Activated CD4-positive, alpha-beta memory T cell treated with anti-CD3 and anti-CD28 coated beads for 36 hours (primary cell): ENCODE measurements at places on chromosomes 11 and 22. TPM values are rescaled to one million over a fixed set of nuclear protein-coding genes. Genes with fewer than 3 reads are reported as not detected.

GRCh38 chr11:2447253-2447950 lies 2.6 kb downstream of the KCNQ1 start:
- peaks cover 31% of the 10 kb centered on the region for H3K4me1 ChIP-seq
- H3K27ac ChIP-seq = peak overlapping the region; percentile 33
- no peaks in the 10 kb centered on the region for H3K27me3 ChIP-seq
- peak overlapping the region; percentile 89 for H3K4me3 ChIP-seq

DNA sequence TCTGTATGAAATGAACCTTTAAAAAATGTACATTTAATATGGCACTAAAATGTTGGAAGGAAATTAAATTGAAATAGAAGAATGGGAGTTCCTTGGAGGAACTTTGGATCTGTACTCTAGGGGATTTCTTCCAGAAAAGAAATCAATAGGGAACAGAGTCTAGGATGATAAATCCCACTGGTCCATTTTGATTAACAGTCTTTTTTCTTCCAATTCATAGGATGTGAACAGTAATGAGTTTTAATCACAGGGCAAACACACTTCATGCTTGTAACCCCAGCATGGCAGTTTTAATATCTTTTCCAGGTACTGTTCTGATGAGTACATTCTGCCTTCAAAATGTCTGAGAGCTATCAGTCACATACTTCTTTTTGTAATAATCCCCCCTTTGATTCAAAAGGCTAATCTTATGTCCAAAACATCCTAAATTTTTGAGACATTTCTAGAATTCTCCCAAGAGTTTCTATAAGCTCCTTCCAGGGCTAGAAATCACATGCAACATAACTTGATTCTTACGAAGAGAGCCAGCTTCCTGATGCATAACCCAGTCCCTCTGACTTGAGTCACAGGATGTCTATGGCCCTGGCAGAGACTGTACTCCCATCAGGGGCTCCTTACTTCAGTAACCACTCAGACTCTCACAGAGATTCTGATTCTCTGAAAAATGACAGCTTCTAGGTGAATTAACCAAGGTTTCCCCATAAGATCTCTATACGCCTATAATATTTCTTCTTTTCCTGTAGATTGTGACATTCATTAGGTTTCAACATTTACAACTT lies 112.9 kb downstream of the SLC36A4 start:
- no peak overlapping the region for H3K4me3 ChIP-seq
- DNase-seq = no peak
- H3K27ac ChIP-seq = no peak overlapping the region
- H3K27me3 ChIP-seq = peaks cover 1% of the 10 kb centered on the region

DNA sequence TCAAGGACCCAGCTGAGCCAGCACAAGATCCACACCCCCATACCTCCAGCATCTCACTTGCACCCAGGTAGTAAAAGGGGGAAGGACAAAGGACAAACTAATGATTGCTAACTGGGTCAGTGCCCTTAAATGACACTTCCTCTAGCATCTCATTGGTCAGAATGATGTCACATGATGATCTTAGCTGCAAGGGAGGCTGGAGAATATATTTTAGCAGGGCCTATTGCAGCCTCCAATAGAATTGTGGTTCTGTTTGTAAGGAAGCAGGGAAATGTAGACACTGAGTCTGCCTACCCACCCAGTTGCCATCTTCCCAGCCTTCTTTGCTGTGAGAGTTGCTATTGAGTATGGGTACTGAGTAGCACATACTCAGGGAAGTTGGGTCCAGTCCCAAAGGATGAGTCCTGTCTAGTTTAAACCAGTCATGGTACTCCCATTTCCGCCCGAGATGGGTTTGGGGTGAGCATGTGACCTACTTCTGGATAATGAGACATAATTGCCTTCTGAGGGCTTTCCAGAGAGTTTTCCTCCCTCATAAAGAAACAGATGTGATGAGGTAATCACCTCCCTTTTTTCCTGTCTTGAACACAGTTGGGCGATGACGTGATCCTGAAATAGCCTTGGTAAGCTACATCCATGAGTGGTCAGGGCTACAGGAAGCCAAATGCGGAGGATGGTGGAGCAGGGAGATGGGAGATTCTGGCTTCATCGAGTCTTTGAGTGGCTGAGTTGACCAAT lies 5.5 kb upstream of the DNAL4 start:
- H3K27ac ChIP-seq = no peak overlapping the region
- H3K36me3 ChIP-seq = no peaks in the 10 kb centered on the region
- peaks cover 25% of the 10 kb centered on the region for H3K27me3 ChIP-seq
- no peak overlapping the region for H3K4me3 ChIP-seq

GRCh38 chr11:94302776-94303175 lies 1.6 kb upstream of the IZUMO1R start:
- no peak overlapping the region for H3K4me3 ChIP-seq
- no peak overlapping the region for H3K27ac ChIP-seq
- H3K4me1 ChIP-seq = no peaks in the 10 kb centered on the region
- no peak for DNase-seq

- H3K4me1 ChIP-seq = no peaks in the 10 kb centered on the region
- H3K27ac ChIP-seq = no peak overlapping the region
- DNase-seq = no peak
- no peaks in the 10 kb centered on the region for H3K36me3 ChIP-seq
- no peak overlapping the region for H3K4me3 ChIP-seq
- H3K27me3 ChIP-seq = peaks cover 3% of the 10 kb centered on the region
Observed at GRCh38 chr11:94853836-94854235, 85.7 kb downstream of the AMOTL1 start.

DNA sequence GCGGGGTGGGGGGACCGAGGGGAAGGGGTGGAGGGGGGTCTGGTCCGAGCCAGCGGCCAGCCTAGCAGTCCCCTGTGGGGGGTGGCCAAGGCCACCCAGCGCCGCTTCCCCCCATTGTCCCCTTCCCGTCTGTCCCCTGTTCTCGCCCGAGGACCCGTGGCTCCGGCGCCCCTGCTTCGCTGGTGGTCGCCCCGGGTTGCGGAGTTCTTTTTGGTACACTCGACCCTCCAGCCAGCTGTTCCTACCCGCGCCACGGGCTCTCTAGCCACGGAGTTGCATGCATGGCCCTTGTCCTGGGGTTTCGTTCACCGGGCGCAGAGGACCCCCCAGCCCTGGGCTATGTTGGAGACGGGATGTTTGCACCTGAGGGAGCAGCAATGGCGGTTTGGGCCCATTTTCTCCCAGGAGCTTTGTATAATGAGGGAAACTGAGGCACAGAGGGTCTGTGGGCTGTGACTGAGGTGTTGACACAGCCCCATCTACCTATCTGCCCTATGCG lies 489 bp downstream of the RNF214 start:
- H3K27ac ChIP-seq = peak overlapping the region; percentile 69
- peak overlapping the region; percentile 82 for H3K4me3 ChIP-seq
- peaks cover 29% of the 10 kb centered on the region for H3K36me3 ChIP-seq
- H3K4me1 ChIP-seq = peaks cover 37% of the 10 kb centered on the region
- peak; percentile 29 for DNase-seq
- H3K27me3 ChIP-seq = no peaks in the 10 kb centered on the region

GRCh38 chr11:44191322-44192016 lies 96.0 kb downstream of the EXT2 start:
- no peak overlapping the region for H3K4me3 ChIP-seq
- H3K4me1 ChIP-seq = peaks cover 32% of the 10 kb centered on the region
- peaks cover 44% of the 10 kb centered on the region for H3K36me3 ChIP-seq
- H3K27me3 ChIP-seq = no peaks in the 10 kb centered on the region
- no peak overlapping the region for H3K27ac ChIP-seq

Gene EI24
- total RNA-seq = 28.7 TPM

Gene PAK1
- total RNA-seq = 30.4 TPM

Gene NXPE1
- not detected for total RNA-seq
